ENCODE measurements at places on chromosomes 11 and 22. TPM values are rescaled to one million over a fixed set of nuclear protein-coding genes. Genes with fewer than 3 reads are reported as not detected.

DNA sequence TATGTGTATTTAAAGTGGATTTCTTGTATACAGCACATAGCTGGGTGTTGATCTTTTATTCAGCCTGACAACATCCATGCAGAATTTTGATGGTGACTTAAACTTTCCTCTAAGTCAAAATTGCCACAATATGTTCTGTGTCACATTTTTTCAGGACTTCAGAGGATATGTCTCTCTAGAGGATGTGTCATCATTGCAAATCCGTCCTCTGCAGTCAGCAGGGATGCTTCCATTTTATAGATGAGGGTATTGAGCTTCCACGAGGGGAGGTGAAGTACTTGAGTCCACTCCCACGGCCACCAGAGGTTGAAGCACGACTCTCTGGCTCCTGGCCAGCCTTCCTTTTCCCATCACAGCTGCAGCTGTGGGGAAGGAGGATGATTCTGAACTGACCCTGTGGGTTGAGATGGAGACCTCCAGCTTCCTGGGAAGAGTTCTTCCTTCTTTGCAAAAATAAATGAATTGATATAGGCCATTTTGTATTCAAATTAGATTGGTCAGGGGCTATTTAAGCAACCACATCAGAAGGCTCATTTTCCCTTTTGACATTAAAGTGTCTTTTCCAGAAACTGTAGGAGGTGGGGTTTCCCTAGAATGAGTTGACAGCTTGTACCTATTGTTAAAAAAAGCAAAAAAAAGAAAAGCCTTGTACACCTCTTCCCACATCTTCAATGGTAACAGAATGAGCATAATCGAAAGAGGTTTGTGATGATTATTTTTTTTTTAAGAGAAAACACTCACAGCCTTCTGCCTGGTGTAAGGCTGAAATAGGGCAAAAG, 55.2 kb upstream of the MYEOV start:
- H3K27me3 ChIP-seq, result no peaks in the 10 kb centered on the region
- H3K36me3 ChIP-seq, result no peaks in the 10 kb centered on the region
- no peak overlapping the region for H3K4me3 ChIP-seq

DNA sequence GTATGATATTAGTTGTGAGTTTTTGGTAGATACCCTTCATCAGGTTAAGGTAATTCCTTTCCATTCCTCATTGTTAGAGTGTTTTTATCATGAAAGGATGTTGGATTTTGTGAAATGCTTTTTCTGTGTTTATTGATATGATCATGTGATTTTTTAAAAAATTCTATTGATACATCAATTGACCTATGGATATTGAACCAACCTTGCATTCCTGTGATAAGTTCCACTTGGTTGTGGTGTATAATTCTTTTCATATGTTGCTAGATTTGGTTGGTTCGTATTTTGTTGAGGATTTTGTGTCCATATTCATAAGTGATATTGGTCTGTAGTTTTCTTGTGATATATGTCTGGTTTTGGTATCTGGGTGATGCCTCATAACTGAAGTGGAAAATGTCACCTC, 6.7 kb downstream of the ANKRD13D start:
- H3K36me3 ChIP-seq, result peaks cover 34% of the 10 kb centered on the region
- H3K27ac ChIP-seq, result no peak overlapping the region
- H3K27me3 ChIP-seq, result no peaks in the 10 kb centered on the region
- peaks cover 3% of the 10 kb centered on the region for H3K4me1 ChIP-seq

DNA sequence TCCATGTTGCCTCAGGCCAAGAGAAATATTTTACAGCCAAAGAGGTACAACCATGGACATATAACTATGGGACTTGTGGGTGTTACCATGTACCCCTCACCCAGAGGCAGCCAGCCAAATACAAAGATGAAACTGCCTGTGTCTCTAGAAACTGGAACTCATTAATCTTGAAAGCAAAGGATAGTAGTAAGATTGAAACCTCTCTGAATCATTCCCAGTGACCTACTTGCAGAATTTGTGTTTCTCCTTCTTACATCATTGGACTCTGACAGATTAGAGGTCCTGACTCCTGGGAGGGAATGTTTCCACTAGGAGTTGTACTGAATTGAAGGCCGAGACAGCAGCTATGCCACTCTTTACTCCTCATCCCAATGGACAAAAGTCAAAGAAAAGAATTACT, 257.4 kb upstream of the UBASH3B start:
- H3K4me1 ChIP-seq, result no peaks in the 10 kb centered on the region
- no peaks in the 10 kb centered on the region for H3K36me3 ChIP-seq
- no peak for DNase-seq
- no peaks in the 10 kb centered on the region for H3K27me3 ChIP-seq

- no peak overlapping the region for H3K27ac ChIP-seq
- peaks cover 62% of the 10 kb centered on the region for H3K4me1 ChIP-seq
- H3K27me3 ChIP-seq, result no peaks in the 10 kb centered on the region
Observed at GRCh38 chr11:128732471-128733277, 38.8 kb downstream of the FLI1 start.

- peak overlapping the region; percentile 7 for H3K27ac ChIP-seq
- DNase-seq, result no peak
- H3K36me3 ChIP-seq, result peaks cover 32% of the 10 kb centered on the region
- H3K27me3 ChIP-seq, result no peaks in the 10 kb centered on the region
Observed at GRCh38 chr11:33713151-33713855, 12.7 kb upstream of the C11orf91 start.

The CSNK2A3 gene
- total RNA-seq, result 1.2 TPM

DNA sequence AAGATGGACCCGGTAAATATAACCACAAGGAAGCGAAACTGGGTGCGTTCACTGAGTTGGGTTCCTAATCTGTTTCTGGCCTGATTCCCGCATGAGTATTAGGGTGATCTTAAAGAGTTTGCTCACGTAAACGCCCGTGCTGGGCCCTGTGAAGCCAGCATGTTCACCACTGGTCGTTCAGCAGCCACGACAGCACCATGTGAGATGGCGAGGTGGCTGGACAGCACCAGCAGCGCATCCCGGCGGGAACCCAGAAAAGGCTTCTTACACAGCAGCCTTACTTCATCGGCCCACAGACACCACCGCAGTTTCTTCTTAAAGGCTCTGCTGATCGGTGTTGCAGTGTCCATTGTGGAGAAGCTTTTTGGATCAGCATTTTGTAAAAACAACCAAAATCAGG, 74.4 kb downstream of the NCAPD3 start:
- no peaks in the 10 kb centered on the region for H3K4me1 ChIP-seq
- no peak overlapping the region for H3K4me3 ChIP-seq
- H3K27ac ChIP-seq, result no peak overlapping the region
- H3K36me3 ChIP-seq, result no peaks in the 10 kb centered on the region
- no peaks in the 10 kb centered on the region for H3K27me3 ChIP-seq
- no peak for DNase-seq
